ENCODE measurements at places on chromosomes 7 and 10.

DNA sequence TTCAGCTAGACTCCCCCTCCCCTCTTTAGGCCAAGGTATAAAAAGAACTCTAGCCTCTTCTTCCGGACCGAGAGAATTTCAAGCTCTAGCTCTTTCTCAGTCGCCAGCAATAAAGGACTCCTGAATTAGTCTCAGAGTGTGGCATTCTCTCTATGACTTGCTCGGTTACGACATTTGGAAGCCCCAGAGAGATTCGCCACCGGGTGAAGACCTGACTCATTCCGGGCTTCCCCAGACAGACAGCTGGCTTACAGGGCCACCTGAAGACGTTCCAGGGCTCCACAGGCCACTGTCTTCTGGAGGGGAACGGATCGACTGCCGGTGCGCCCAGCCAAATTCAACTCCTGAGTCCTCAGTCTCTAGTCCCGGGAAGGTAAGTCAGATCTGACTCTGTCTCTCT lies at the start of gene AKR1B15:
Gene AKR1B15, plus strand, starts transcription at position 234 of the 400 bp plus-strand sequence. CDS start 15,510 bp downstream, outside the sequence.
- DNase-seq: no peak

- DNase-seq: no peak
These were observed 1.3 kb downstream of the PFKFB3 start for GRCh38 chr10:6204063-6204340.

- DNase-seq: no peak
These were observed 161.9 kb downstream of the KIAA1217 start for GRCh38 chr10:24370877-24371276.

GRCh38 chr10:21810582-21811244 lies 192.8 kb downstream of the DNAJC1 start:
- DNase-seq: no peak

DNA sequence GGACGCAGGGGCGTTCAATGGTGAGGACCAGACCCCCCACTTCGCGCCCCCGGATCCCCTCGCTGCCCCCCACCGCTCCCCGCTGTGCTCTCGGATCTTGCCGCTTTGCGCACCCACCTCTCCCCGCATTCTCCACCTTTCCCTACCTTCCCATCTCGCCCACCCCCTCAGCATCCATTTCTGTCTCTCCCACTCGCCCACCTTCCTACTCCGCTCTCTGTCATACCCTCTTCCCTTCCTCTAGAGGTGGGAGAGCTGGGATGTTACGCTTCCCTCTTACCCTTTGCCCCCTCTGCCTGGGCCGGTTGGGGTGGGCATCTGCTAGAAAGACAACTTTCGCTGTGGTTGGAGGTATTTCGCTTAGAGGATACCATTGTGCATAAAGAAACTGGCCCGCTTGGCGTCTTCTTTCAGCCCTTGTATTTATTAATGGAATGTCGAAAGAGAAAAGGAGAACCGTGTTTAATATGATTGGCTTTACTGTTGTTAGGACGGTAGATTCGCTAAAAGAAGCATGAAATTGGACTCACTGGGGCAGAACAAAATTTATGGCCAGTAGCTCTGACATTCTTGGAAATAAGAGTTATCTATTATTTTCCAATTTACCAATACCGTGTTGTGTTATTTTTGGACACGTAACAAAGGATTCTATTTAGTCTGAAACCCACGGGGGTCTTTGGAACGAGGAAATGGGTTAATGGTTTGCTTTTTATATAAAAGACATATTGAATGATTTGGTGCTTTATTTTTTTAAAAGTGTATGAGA lies 873 bp downstream of the PRKAR2B start:
- DNase-seq: no peak

DNA sequence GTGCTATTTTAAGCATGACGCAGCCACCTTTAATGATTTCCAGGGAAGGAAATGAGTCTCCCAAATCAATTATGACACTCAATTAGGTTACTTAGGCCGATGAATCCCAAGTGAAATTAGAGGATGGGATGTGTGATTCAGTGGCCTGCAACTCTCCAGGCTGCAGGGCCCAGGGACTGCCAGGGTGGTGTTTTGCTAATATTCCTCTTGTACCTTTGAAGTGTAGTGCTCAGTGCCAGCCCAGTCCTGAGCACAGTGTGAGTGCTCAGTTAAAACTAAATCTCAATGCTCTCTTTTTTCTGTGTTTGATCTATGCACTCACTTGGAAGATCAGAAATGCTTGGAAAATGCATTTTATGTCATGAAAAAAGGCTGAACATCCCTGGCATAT lies 51.6 kb downstream of the SEM1 start:
- DNase-seq: peak; percentile 47

DNA sequence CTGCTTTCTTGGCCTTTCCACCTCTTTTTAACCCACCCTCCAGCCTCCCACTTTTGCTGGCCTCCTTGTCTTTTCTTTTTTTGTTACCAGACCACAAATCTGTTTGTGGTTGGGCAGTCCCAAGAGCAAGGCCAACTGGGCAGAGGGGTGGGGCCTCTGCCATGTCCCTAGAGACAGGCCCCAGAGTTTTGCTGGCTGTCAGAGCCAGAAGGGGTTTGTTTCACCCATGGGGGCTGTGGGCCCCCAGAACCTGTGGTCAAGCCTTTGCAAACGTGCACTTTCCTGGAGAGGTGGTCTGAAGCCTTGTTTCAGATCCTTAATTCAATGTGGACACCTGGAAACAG lies 10.3 kb downstream of the ZMIZ1 start:
- no peak for DNase-seq

- no peak for DNase-seq
These were observed 621.9 kb downstream of the ACTR3B start for GRCh38 chr7:153381275-153382040.

- no peak for DNase-seq
These were observed 2.1 kb downstream of the ETV1 start for GRCh38 chr7:13987395-13987794.

DNA sequence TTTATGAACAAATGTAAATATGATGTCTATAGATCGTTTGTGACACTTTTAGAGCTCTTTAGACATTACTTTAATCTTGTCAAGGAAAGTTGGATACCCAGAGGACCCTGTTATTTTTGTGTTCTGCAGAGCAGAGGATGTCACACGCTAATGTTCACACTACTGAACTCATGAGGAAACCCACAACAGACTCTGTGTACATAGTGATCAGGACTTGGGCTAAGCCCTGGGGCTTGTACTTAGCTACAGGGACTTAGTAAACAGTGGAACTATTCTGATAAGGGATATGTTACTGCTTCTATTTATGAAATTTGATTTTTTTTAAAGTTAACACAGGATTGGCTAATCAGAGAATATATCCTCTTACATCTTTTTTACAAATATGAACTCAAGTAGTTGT lies 36.1 kb upstream of the ZNF518A start:
- DNase-seq: no peak

GRCh38 chr10:124648131-124648475 lies 96.1 kb downstream of the FAM53B start:
- no peak for DNase-seq

- no peak for DNase-seq
These were observed 88.9 kb downstream of the GTF2IRD1 start for GRCh38 chr7:74542558-74543117.

DNA sequence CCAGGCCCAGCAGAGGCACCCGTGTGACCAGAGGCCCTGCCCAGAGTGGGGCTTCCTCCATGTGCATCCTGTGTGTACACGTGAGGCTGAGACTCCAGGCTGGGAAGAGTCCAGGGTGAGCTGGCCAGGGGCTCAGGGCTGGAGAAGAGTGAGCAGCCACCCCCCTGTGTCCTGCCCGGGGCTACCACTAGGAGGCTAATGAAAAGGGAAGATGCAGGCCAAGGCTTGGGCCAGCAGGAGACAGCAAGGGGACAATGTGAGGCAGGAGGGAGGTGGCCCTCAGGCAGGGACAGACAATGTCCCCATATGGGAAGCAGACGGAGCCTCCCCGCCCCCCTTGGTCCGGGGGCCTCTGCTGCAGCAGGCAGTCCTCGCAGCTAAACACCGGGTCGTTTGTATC lies 102.0 kb downstream of the HIF1AN start:
- DNase-seq: no peak

- DNase-seq: no peak
These were observed 7.6 kb downstream of the WNT8B start for GRCh38 chr10:100470367-100470766.

GRCh38 chr7:30183749-30184369 lies 49.1 kb downstream of the MTURN start:
- DNase-seq: no peak

- no peak for DNase-seq
These were observed 3.3 kb upstream of the OPN4 start for GRCh38 chr10:86651021-86651471.

GRCh38 chr7:152336754-152337368 lies 98.9 kb downstream of the KMT2C start:
- no peak for DNase-seq

GRCh38 chr10:88608052-88608732 lies 21.6 kb downstream of the LIPJ start:
- no peak for DNase-seq

DNA sequence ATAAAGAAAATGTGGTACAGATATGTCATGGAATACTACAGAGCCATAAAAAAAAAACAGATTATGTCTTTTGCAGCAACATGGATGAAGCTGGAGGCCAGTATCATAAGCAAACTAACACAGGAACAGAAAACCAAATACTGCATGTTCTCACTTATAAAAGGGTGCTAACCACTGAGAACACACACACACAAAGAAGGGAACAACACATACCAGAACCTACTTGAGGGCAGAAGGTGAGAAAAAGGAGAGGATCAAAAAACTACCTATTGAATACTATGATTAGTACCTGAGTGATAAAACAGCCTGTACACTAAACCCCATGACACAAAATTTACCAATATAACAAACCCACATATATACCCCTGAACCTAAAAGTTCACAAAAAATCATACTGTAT lies 144.6 kb downstream of the TPK1 start:
- no peak for DNase-seq

DNA sequence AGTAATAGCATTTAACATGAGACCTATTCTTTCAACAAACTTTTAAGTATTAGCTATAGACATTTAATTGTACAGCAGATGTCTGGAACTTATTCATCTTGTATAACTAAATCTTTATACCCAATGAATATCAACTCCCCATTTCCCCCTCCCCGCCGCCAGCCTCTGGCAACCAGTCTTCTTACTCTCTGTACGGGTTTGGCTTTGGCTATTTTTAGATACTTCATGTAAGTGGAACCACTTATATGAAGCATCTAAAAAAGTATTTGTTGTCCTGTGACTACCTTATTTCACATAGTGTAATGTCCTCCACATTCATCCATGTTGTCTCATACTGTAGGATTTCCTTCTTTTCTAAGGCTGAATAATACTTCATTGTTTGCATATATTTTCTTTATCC lies 60.8 kb downstream of the RAB18 start:
- DNase-seq: no peak

DNA sequence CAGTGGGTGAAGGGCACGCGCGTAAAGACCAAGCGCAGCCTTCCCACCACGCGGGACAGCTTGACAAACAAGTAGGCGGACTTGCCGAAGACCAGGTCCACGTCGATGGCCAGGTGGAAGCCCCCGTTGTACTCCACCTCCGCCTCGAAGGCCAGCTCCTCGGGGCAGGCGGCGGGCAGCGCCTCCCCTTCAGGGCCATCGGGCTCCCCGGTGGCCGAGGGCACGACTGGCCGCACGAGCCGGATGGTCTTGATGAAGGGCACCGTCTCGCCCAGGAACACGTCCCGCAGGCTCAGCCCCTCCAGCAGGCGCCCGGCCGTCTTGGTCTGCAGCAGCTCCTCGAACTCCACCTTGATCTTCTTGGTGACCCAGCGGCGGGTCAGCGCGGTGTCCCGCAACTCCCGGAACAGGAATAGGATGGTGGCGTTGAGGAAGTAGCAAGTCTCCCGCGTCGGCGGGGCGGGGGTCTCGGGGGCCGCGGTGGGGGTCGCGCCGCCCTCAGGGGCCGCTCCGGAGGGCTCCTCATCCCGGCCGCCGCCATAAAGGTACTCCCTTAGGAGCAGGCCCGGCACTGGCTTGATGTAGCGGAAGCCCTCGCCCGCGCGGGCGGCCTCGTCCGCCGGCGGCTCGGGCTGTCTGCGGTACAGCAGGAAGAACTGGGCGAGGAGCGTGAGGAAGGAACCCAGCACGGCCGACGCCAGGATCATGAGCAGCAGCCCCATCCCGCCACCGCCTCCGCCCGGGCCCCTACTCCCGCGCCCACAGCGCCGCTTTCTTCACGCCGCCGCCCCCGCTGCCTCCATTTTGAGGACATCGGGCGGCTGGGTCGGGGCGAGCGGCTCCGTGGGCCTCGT lies 507 bp downstream of the PDZD8 start:
- no peak for DNase-seq

DNA sequence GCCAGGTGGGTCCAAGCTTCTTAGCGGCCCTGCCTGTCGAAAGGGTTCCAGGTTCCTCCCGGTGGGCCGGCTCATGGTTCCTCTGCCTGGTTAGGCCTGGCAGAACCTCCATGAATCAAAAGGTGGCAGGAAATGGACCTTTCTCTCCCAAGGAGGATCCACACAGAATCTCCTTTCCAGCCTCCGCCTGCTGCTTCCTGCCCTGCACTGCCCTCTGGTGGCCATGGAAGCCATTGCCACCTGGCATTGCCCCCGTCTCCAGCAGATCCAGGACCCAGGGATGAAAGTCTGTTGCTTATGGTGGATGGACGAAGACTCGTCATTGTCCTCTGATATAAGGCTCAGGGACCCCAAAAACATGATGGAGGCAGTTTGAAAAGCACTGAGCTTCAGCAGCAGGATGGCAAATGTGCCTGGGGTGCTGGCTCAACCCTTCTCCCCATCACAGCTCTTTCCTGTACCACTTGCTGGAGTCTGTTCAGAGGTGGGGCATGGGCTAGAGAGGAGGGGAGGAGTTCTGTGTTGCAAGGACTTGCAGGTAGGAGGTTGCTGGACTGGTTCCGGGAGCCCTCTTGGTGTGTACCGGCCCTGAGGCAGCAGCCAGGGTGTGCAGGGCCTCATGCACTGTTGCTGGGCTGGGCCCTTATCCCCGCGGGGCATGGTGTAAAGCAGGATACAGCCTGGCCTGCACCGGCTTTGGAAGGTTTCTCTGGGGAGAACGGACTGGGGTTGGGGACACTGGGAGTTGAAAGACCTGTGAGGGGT lies 11.3 kb upstream of the INMT start:
- DNase-seq: no peak

DNA sequence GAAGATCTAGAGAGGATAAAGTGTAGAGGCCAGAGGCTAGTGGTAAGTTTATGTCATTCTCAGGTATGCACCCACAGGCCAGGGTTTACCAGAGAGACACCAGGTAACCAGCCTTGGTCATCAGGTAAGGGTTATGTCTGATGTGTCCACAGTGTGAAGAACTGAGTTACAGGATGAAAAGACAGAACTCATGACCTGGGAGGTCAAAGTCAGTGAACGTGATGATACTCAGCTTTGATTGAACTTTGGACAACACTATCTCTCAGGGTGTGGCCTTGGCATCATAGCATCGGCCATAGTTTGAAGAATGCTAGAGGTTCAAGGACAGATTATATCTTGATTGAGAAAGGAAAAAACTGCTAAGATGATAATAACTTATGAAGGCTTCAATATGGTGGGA lies 37.5 kb downstream of the MGAM start:
- no peak for DNase-seq
